Fibroblast of upper back skin (primary cell): ENCODE measurements at places on chromosomes 7 and 10.

DNA sequence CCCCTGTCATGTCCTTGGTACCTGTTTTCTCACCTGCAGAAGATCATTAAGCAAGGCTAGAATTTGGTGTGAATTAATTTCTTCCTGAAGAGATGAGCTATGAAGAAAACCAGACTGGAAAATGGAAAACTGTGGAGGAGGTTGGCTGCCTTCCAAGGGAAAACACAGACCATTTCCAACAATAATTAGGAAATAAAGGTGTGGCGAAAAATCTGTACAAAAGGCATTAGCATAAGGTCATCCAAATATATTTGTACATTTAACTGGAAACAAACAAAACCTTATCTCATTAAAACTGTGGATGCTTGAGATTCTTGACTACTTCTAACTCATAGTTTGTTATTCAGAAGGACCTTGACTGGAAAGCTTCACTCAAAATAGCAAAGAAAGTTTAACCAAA is 1.7 kb downstream of the STN1 start:
- DNase-seq: no peak

DNA sequence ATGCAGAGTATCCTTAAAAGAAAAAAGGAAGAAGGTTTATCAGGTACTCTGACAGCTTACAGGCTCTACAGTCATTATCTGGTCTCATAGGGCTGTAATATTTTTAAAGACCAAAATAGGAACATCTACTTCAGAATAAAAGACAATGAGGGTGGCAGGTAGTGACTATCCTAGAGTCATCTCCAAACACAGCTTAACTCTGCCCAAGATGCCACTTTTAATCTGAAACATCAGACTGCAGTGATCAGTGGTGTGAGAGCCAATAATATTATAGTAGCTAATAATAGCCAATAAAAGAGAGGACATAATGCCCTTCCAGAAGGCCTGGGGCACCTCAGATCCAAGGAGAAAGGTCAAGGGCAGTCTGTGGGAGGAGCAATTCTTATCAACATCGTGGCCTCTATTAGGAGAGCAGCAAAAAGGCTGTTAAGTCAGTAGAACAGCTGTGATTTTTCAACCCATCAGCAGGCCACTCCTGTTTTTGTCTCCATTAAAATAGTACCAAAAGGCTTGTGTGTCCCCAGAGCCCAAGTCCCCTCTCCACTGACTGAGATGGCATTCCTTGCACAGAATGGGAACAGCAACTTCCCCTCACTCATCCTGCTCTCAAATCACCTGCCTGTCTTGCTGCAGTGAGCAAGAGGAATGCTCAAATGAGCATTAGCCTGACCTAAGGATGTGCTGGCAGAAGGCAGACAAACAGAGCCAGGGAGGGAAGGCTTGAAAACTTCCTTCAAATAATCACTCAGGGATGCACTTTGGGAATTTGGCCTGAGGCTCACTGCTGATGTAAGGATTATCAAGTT is 20.7 kb upstream of the SPOCK2 start:
- DNase-seq: no peak

DNA sequence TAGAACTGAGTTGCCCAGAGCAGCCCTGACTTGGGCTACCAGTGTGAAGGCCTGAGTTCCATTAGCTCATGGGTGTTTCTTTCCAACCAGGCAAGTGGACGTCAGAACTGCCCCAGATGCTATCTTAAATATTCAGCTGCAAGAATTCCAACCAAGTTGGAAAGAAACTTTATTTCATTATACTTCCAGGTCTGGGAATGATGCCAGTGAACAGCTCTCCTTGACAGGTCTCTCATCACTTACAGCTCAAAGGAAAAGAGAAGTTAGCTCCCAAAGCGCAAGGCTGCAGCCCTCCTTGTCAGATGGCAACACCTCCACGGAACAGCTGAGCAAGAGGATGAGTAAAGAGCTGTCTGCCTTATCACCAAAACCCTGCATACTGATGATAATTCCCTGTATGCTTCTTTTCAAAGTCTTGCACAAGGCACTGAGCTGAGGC is 255.5 kb upstream of the AOAH start:
- DNase-seq: peak; percentile 30

DNA sequence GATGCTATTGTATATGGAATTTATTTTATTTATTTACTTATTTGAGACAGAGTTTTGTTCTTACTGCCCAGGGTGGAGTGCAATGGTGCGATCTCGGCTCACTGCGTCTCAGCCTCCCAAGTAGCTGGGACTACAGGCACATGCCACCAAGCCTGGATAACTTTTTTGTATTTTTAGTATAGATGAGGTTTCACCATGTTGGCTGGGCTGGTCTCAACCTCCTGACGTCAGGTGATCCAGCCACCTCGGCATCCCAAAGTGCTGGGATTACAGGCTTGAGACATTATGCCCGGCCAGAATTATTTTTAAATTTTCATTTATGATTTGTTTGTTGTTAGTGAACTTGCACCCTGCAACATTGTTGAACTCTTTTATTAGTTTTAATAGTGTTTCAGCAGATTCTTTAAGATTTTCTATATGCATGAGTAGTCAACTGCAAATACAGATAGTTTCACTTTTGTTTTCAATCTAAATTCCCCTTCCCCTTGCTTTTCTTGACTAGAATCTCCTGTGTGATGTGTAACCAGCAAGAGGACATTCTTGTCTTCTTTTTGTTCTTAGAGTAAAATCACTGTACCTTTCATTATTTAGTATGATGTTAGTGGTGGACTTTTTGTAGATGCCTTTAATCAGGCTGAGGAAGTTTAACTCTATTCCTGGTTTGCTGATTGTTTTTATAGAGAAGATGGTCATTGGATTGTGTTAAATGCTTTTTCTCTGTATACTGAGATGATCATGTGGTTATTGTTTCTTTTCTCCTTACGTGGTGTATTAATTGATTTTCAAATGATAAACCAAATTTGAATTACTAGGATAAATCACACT is 27.8 kb downstream of the ZNF33A start:
- no peak for DNase-seq

DNA sequence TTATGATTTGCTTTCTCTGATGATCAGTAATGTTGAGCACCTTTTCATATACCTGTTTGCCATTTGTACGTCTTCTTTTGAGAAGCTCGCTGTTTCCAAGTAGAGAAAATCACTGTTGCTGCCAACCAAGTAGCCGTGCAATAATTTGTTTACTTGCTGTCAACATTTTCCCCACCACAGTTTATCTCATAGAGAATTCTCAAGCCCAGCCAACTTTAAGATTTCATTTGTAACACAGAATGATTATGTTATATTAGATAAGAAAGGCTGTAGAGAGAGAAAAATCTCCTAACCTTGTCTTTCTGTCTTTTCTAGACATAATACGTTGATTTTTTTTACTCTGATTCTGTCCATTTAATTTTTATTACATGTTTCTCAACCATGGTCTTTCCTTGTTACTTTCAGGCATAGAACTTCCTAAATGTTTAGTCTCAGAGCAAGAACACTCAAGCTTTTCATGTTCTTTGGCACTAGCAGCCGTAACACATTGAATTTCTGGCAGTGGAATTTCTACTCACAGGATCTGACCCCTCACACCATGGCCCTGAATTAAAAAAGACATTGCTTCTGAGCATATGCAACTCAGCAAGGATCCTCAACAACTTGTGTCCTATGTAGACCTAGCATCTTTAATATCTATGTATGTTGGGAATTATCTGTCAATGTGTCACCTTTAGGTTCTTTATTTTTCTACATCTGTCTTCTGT is 23.1 kb downstream of the RPA3 start:
- DNase-seq: no peak

DNA sequence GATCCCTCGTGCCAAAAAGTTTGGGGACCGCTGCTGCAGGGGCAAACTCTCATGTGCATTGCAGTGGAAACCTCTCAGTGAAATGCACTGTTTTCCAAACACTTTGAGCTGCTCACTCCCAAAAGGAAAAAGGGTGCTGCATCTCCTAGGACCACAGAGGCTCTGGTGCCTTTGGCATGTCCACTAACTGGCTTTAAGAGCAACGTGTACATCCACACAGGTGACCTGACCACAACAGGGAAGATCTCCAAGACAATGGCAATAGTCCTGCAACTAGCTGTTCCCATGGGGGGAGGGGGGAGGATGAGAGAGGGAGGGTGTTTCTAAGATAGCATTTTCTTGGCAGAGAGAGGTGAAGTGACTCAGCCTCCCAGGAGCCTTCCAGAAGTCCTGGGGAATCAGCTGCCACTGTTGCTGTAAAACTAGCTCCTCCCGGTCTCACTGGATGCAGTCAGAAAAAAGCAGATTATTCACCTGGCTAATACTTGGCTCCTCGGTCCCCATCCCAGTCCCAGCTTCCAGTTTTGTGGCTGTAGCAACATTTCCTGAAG is 181.7 kb downstream of the HECW1 start:
- peak; percentile 84 for DNase-seq

DNA sequence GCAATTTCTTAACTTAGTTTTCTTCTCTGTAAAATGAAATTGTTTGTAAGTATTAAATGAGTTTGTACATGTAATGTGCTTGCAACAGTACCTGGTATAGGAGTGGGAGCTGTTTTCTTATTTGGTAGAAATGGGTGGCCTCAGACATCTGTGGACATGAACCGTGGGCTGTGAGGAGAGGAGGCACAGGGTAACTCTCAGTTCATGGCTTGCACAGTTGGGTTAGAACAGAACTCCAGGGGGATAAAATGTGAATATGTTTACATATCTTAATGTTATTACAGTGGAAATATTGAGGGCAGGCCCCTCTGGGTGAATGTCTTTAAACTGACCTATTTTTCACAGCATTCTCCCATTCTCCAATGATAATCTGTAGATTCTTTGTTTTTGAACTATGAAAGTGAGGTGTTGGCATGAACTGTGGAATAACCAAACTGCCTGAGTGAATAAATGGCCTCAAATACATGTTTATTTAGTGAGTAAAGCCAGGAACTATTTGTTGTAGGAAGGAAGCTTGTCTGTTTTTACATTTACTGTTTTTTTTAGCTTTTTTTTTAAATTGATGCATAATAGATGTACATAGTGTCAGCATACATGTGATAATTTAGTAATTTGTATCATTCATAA is 2.6 kb downstream of the ABCA13 start:
- peak; percentile 15 for DNase-seq

DNA sequence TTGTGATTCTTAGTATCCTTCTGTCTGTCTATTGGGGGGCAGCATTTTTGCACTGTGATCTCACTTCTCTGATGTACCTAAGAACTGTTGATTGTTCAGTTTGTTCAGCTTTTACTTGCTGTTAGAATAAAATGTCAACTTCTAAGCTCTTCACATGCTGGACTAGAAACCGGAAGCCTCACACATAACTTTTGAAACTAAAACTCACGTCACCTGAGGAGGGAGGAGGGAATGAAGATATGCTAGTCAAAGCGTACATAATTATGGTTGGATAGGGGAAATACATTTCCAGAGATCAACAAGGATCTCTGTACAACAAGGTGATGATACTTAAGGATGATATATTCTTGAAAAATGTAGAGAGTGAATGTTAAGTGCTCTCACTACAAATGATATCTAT is 609.7 kb downstream of the INHBA start:
- no peak for DNase-seq

- DNase-seq: no peak
Observed at GRCh38 chr7:105136221-105136620, 122.2 kb downstream of the KMT2E start.

GRCh38 chr7:158991824-158992621 is 135.7 kb downstream of the DYNC2I1 start:
- DNase-seq: no peak

GRCh38 chr7:24255139-24255538 is 28.9 kb upstream of the NPY start:
- DNase-seq: no peak

- DNase-seq: no peak
Observed at GRCh38 chr10:7040681-7041080, 370.2 kb downstream of the SFMBT2 start.

DNA sequence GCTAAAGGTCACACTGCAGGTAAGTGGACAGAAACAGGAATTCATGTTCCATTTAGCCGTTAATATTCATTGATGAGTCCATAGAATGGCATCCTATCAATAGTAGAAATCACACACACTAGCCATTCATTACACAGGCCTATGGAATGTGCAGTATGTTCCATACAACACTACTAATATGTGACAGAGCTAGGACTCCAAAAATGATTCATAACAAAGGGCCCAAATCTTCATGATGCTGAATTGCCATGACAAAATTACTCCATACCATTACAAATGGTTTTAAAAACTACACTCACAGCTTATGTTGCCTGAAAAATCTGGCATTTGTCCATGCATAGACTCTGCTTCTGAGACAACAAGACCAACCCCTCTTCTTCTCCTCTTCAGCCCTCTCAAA is 549.1 kb downstream of the XPNPEP1 start:
- peak; percentile 85 for DNase-seq

DNA sequence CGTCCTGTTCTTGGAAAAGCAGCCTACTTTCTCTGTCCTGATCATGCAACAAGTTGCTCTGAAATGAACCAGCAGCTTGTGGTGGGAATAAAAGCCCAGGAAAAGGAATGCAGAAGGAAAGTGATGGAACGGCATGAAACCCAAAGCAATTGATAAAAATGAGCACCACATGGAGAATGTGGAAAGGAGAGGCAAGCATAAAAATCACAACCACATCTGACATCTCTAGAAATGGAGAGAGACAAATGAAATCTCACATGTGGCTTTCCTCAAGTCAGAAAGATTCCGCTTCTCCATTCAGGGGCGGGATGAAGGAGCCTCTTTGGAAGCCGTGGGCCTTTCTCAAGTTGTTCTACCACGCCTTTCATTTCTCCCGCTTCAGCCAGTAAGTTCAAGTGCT is 631.7 kb upstream of the GALNT17 start:
- peak; percentile 52 for DNase-seq

DNA sequence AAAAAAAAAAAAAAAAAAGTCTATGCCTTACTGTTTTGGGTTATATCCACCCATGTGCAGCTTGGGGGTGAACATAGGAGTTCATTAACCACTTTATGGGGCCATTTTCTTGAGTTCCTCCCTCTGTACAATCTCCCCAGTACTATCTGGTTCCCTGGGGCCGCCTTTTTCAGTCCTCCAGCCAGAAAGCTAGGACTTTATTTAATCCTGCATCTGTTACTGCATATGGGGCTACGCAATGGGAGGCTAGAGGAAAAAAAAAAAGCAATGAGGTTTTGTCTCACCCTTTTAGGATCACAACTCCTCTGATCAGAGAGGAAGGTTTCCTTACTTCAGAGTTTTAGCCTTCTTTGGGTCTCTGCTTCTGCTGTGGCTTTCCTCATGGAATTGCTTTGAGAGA is 51.0 kb downstream of the BTRC start:
- DNase-seq: no peak

GRCh38 chr10:90447831-90448230 is 410.0 kb downstream of the HTR7 start:
- peak; percentile 71 for DNase-seq
